ENCODE measurements at places on chromosomes 5 and 9. TPM values are rescaled to one million over a fixed set of nuclear protein-coding genes. Genes with fewer than 3 reads are reported as not detected.

GRCh38 chr5:9209846-9210492 is 335.9 kb downstream of the SEMA5A start:
- DNase-seq: no peak

DNA sequence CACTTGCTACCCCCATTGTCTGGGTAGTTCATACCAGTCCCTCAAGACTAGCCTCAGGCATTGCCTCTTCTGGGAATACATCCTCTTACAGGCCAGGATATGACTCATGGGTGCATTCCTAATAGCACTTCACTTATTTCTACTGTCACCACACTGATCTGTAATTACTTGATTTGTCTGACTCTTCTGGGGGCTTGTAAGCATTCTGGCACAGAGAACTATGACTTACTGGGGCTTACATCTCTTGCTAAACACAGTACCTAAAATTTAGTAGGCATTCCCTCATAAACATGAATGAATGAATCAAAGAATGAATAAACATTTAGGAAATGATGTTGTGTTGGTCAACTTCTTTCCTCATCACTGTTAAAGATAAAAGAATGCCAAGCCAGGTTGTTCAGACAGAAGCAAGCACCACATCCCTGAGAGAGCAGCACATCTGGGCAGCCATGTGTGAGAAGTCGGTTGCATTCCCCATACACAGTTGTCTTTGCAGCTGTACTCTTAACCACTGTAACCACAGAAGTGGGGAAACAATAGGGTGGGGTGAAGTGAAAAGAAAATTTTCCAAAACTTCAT is 27.6 kb downstream of the IL7R start:
- peak; percentile 64 for DNase-seq

DNA sequence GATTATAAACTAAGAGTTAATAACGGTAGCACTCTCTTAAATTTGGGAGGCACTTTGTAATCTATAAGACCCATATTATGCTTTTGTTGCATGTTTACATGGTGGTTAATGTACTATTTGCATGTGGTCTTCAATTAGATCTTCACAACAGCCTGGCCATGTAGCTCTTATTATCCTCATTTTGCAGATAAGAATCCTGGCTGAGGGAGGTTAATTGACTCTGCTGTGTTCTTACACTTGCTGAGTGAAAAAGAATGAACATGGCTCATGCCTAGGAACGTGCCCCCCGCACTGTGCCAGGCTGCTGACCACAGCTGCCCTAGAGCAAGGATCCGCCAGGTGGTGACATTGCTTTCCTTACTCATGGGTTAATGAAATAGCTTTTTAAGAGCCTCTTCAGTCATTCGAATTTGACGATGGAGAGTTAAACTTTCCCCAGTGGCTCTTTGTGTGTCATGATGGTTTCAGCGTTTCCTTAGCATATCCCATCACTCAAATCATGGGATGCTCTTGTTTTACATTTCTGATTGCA is 97.9 kb downstream of the CDH6 start:
- no peak for DNase-seq

GRCh38 chr9:114551750-114552685 is 35.6 kb upstream of the ATP6V1G1 start:
- DNase-seq: peak; percentile 95

DNA sequence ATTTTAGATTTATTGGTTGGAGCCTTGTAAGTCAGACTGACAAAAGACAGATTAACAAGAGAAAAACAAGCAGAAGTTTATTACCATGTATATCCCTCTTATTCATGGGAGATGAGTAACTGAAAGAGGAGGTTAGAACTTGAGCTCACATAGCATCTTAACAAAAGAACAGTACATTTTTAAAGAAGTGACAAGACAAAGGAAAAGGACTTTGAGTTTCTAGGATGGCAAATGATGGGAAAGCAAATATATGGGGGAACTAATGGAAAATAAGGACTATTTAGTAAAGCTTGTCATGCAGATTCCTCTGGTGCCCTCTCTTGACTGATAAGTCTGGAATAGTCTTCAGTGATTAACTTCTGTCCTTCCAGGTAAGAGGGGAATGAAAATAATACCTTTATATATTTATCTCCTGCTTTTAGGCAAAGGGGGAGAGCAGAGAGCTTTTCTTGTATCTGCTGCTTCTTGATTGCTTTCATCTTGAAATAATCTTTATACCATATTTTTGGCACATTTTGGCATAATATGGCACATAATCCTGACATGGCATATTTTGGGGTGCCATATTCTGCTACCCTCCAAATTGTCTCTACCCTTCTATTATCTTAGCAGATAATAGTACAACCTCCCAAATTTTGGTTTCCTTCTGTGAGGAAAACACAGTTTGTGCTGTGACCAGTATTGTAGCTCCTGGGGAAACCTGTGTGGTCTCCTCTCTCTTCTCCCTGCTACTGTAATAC is 206.8 kb downstream of the TMC1 start:
- no peak for DNase-seq

The FAM153A gene
- total RNA-seq: not detected

GRCh38 chr9:83932011-83932410 is 10.8 kb upstream of the KIF27 start:
- DNase-seq: no peak

DNA sequence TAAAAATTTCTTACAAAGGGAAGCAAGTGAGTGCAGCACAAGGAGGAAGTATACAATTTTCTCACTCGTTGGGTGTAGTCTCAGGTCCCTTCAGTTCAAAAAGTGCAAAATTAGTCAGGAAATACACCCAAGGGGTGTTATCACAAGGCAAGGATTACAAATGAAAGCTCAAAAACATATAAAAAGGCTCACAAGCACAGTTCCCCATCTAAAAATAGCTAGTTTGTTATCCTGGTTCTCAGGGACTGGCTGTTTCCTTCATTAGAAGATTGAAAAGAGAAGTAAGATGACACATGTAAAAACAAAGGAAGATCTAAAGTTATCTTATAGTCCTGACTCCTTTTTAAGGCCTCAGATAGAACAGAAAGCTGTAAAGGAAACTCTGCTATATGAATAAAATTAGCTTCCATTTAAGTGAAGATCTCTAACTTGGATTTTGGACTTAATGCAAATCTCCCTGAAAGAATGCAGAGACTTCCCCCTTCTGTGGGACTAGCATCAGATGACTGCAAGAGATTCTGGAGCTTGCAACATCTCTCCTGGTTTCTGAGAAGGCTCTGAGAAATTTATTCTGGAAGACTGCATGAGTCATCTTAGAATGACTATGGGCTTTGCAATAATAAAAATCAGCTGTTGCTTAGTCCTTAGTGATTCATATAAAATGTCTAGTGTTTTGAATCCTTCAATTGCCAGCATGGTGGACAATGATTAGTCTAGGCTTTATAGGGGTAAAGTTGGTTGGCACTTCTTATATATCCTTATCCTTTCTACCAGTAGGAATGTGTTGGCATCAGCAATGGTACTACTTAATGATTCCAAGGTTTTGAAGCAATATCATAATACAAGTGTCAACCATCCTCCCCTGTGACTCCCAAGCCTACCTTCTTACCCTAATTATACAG is 25.4 kb downstream of the DAB2 start:
- DNase-seq: peak; percentile 99

The FABP6 gene
- not detected for total RNA-seq

The SCGB3A2 gene
- total RNA-seq: not detected

The POC5 gene
- 14.7 TPM for total RNA-seq

Measured in fibroblast of the aortic adventitia (primary cell).